ENCODE measurements at places on chromosomes 3 and 15.

- no peak for DNase-seq
Measured at GRCh38 chr3:36025232-36025631, 355.1 kb upstream of the STAC start.

- no peak for DNase-seq
Measured at GRCh38 chr3:66320390-66320789, 99.6 kb downstream of the SLC25A26 start.

DNA sequence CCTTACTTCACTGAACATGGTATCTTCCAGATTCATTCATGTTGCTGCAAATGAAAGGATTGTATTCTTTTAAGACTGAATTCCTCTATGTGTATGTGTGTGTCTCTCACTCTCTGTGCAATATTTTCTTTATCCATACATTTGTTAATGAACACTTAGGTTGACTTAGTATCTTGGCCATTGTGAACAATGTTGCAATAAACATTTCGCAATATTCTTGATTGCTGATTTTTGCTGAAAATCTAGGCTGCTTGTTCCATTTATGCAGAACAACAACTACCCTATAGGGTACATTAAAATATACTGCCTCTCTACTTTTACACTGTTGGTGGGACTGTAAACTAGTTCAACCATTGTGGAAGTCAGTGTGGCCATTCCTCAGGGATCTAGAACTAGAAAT is 732.4 kb downstream of the CADM2 start:
- no peak for DNase-seq

DNA sequence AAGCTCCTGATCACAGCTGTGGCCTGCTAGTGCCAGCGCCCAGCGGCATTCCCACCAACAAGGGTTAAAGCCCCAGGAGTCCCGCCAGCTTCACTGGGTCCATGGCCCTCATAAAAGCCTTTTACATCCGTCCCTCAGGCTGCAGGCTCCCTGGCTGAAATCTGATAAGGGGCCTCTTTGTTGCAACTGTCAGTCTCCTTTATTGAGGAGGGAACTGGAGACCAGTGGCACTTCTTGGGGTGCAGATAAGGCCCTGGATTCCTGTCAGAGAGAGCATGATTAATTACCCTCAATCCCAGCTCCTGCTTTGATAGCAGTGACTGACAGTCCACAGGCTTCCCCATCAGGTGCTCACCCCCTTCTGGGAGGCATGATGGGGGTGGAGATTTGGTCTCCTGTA is 30.9 kb upstream of the CLK3 start:
- DNase-seq = no peak

DNA sequence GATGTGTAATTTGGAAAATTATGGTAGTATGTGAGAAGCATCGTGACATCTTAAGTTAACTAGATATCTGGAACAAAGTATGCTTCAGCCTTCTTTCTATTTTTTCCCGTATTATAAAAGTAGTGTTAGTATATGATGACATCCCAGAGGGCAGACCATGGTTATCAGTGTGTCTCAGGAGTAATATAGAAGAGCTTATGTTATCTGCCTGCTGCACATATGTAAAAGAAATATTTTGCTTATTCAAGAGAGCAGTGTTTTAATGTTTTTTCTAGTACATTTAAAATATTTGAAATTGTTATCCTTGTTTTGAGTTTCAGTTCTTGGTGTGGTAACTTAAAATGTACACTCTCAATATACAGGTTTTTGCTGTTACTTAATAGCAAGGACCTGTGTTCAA is 24.1 kb downstream of the PLCL2 start:
- no peak for DNase-seq

- DNase-seq = no peak
Measured at GRCh38 chr15:26702381-26702780, 70.5 kb downstream of the GABRB3 start.

DNA sequence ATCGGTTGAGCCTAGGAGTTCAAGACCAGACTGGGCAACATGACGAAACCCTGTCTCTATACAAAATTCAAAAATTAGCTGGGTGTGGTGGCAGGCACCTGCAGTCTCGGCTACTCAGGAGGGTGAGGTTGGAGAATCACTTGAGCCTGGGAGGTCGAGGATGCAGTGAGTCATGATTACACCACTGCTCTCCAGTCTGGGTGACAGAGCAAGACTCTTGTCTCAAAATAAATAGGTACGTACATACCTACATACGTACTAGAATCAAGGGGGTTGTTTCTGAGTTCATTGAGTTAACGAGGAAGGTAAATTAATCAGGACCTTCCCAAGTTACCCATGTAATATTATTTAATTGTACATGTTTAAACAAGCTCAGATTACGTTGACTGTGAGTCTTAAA is 97.5 kb downstream of the CHL1 start:
- DNase-seq = no peak

GRCh38 chr15:100095541-100096247 is 246.1 kb downstream of the ADAMTS17 start:
- no peak for DNase-seq

DNA sequence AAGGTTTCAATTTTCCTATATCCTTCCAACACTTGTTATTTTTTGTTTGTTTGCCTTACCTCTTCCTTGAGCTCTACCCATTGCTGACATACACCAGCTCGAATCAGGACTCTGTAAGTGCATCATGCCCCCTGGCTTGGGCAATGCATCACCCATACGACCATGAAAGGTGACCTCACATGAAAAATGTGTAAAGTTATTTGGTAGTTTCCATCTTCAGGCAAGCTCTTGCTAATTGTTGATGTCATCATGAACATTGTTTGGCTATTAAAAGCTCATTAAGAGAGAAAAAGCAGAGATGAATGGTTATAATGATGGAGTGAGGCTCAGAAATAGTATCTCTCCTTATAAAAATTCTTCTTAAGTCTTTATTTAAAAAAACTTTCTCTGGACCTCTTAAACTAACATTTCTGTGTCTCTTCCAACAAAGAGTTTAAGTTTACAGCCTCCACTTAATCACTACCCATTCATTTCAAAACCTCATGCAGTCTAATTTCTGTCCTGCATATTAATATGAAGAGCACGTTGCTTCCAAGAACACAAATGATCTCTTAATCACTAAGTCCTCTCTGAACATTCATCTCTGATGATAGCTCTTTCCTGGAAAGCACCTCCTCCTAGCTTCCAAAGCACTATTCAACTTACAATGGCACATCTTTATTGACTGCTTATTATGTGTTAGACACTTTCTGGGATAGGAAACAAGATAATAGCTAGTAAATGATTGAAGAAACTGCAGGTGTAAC is 236.3 kb downstream of the NFKBIZ start:
- no peak for DNase-seq

GRCh38 chr3:59531994-59532393 is 482.2 kb upstream of the CFAP20DC start:
- no peak for DNase-seq

DNA sequence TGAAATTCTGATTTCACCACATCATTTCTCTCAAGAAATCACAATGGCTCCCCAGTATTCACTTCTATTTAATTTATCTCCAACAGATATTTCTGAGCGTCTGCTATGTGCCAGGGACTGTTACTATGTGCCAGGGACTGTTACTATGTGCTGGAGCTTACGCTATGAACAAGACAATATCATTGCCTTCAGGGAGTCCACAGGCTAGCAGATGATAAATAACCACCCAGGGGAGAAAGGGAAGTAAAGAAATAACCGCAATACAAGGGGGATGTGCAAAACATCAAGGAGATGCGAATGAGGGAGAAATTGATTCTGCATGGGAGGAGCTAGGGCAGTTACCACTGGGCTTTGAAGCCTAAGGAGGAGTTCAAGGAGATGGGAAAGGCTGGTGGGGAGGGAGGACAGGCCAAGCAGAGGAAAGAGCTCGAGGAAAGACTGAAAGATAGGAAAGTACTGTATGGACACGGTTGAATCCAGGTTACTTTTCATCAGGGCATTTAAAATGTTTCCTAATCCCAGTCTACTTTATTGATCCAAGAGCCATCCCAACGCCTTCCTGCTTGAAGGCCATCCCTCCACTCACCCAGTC is 2.5 kb downstream of the THSD4 start:
- DNase-seq = no peak

DNA sequence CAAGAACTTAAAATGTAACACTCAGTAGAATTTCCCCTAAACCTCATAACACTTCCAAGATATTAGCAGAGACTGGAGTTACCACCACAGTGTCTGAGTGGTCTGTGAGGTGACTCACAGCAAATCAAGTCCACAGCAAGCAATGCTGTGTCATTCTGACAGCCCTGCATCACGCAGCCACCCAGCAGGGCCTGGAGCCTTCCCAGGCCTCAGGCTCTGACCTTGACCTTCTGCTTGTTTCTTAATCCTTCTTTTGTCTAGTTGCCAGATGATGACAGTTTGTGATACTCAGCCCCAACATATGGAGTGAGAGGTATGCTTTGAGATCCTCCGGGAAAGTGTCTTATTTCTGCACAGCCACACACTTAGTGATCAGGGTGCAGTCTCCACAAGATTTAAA is 82.5 kb downstream of the TOP2B start:
- DNase-seq = no peak

DNA sequence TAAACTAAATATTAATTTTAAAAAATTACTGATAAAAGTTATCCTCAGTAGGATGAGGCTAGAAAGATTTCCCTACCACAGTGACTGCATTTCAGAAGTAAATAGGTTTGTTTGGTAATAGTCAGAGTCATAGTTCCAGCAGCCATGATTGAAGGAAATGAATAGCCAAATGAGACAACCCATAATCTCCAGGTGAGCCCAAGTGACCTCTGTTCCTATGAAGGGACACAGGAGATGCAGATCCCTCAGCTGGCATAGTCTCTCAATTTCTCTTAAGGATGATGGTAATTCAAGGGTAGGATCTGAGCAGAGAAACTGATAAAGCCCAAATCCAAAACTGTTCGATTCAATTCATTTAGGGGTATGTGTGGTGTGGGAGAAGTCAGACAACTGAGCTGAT is 461.8 kb downstream of the RAP2B start:
- no peak for DNase-seq

GRCh38 chr3:74390121-74390877 is 224.2 kb downstream of the CNTN3 start:
- DNase-seq = no peak

DNA sequence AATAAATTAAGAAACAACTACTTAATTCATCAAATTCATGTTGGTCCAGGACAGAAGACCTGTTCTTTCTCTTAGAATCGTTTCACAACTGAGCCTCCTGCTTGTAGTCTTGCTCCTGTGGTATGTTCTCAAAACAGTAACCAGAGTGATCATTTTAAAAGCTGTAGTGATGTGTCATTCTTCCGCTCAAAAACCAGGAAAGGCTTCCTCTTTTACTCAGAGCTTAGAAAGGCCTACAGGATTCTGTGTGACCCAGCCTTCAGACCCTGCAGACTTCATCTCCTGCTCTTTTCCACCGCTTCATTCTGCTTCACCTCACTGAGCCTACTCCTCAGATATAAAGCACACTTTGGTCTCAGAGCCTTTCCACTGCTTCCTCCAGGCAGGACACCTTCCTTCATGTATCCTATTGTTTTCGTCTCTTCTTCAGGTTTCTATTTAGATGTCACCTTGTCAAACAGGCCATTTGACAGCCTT is 22.7 kb downstream of the ST6GAL1 start:
- DNase-seq = no peak

DNA sequence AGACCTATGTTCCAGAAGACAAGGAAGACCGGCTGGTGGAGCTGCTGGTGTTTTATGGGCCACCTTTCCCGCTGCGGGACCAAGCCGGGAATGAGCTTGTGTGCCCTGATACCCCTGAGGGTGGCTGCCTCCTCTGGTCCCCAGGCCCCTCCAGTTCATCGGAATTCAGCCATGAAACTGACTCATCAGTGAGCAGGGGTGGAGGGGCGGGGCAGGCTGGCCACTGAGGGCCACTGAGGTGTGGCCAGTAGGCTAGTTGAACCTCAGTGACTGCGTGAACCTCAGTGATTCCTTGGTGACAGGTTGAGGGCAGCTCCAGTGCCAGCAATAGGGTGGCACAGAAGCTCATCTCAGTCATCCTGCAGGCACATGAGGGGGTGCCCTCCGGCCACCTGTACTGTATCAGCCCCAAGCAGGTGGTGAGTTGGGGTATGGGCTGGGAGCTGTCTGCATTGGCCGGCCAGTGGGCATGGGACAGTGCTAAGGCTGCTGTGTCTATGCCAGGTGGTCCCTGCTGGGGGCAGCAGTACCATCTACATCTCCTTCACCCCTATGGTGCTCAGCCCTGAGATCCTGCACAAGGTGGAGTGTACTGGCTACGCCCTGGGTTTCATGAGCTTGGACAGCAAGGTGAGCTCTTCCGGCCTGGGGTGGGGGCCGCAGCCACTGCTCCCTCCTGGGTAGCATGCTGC is 20.3 kb downstream of the ACAA1 start:
- DNase-seq = no peak

DNA sequence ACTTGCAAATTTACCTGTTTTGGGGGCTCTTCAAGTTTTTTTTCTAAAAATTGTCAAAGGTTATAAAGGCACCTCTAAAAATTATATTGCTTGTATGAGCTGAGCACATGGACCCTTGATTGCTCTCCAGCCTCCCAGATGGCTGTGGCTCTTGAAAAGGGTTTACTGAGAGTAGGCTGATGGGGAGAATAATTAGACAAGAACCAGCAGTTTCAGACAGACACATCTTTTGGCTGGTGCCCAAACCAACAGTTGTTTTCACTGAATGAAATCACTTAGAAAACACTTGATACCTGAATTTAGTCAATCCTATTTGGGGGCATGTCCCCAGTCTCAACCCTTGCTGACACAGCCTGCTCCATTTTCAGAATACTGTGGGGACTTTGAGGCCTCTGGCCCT is 217.6 kb downstream of the KBTBD8 start:
- DNase-seq = no peak

GRCh38 chr15:67854358-67854757 is 14.5 kb upstream of the RNU6-1 start:
- DNase-seq = no peak

DNA sequence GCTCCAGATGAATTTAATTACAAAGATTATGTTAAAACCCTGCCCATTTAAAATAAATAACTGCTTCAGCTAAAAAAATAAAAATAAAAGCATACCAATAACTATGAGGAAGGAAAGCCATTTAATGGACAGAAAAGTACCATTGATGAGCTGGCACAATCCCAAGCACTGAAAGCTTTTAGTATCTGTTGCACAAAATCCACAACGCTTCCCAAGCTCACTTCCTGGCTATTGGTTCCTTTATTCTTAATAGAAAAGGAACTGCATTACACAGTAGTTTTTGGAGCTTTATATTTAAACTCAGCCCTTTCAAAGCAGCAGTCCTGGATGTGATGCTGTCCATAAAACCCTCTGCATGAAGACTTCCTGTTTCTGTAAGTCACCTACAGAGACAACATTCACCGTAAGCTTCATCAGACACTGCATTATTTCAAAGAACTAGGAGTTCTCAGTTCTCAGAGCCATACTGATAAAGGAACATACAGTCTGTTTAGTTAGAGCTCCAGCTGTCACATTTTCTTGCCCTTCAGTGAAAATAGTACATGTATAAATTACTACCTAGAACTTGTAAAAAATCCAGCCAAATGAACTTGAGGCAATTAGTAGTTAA is 81.5 kb downstream of the CSNK1G1 start:
- DNase-seq = no peak

- no peak for DNase-seq
Measured at GRCh38 chr3:16522834-16523233, 9.3 kb upstream of the RFTN1 start.

- DNase-seq = no peak
Measured at GRCh38 chr3:79604681-79605080, 163.1 kb downstream of the ROBO1 start.

GRCh38 chr3:170563712-170564423 is 22.0 kb downstream of the SLC7A14 start:
- DNase-seq = no peak

GRCh38 chr3:99418209-99418635 is 220.2 kb upstream of the COL8A1 start:
- DNase-seq = no peak

GRCh38 chr3:119257654-119258410 is 17.2 kb upstream of the B4GALT4 start:
- DNase-seq = no peak

Measured in CD4-positive, alpha-beta T cell treated with Interleukin-21 for 1 hour (primary cell).